NCI-H526 treated with DMSO at 0.1 percent for 48 hours (cell line): ENCODE measurements at places on chromosomes 6 and 20.

- DNase-seq = no peak
Observed at GRCh38 chr6:121612927-121613326, 177.5 kb downstream of the GJA1 start.

GRCh38 chr20:20436689-20437088, 68.8 kb downstream of the INSM1 start:
- no peak for DNase-seq

DNA sequence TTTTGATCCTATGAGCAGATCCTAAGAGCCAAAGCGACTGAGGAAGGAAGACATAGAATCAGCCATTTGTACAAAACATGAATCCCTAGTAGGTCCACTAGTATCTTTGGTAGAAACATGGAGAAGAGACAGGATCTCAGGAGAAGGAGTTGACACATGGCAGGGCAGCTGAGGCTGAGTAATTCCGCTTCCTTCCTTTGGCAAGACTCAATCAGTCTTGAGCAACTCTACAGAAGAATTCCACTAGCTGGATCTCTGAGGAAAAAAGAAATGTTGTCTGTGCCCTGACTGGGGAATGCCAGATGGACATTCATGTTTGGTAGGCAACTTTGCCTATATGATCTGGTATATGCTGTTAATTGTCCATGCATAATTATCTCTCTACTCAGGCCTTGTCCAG, 35.3 kb downstream of the ESR1 start:
- no peak for DNase-seq

DNA sequence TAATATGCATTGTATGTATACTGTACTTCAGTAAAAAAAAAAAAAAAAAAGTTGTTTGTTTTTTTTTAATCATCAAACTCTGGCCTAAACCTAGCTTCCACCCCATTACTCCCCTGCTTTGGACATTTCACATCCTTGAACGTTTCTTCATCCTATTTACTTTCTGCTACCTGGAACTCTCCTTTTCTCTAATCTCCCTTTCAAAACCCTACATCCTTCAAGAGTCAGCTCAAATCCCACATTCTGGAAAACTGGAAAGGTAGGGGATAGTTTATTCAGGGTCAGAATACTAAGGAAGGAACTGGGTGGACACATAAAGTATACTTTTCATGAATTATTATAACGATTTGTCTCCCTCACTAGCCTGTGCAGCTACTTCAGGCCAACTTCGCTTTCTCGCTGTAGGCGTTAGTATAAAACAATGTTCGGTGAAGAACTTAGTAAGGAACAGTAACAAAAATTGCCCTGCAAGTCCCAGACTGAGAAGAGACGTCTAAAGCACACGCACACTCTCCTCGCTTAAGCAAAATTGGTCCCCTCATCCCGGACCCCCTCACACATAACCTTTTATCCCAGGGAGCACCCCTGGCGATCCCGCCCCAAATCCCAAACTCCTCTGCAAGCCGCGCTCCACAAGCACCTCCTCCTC, 775 bp downstream of the PIGU start:
- no peak for DNase-seq

DNA sequence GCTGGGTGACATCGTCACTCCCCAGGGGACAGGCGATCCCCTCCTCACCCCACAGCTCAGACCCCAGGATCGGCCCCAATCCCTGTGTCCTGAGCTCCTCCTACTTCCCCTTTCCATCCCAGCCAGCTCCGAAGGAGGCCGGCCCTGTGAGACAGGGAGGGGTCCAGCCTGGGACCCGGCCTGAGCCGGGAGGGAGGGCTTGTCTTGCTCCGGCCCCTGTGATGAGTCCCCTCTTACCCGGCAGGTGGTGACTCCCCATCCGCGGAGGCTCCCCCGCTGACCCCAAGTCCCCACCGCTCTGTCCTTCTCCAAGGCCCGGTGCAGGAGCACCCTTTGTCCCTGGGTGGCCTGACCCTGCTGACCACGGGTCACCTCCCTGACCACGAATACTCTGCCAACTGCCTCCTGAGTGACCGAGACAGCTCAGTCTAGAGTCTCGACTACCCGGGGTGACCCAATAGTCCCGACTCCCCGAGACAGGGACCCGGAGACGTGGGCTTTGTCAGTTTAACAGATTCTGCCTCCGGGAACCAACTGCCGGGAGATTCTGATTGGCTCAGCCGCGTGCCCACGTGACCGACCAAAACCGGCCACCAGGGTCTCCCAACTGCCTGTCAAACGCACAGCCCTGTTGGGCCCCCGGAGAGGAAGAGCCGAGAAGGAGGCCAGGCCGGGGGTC, 187.4 kb upstream of the PROKR2 start:
- DNase-seq = no peak

DNA sequence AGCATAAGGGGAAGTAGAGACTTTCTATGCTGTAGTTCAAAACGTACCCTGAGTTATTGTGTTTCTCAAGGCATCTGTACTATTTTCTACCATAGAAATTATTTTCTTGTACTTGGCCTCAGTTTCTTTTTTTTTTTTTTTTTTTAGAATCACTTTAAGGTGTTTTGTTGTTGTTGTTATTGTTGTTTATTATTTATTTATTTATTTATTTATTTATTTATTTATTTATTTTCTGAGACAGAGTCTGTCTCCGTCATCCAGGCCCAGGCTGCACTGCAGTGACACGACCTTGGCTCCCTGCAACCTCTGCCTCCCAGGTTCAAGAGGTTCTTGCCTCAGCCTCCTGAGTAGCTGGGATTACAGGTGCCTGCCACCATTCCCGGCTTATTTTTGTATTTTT, 179.1 kb downstream of the GRIK2 start:
- DNase-seq = no peak

DNA sequence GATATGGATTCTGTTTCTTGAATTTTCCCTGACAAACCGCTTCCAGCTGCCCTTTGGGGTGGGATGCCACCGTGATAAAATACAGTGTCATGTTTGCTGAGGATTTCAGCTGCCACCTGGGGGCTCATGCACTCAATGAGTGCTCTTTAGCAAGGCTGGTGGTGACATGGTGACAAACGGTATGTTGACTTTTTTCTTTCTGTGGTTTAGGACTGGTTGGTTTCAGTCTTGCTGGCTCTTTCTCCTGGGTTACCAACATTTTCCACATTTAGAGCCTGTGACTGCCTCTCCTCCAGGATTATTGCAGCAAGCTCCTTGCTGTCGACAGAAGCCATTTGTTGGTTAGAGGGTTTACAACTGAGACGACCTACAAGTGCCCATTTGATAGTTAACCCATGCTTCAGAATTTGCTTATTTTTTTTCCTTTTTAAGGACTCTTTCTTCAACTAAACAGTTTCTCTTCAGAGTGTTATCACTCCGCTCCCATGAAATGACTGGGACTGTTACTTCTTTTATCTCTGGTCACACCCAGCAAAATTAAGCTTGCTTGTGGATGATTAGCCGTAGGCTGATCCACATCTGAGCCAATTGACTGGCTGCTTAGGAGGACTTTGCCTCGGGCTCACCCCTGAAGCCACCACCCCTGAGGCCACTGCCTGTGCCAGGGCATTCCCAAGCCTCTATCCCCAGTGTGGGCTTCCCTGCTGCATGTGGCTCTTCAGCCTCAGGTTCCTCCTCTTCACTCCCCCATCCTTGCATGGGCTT, 48.4 kb upstream of the CDYL start:
- no peak for DNase-seq

DNA sequence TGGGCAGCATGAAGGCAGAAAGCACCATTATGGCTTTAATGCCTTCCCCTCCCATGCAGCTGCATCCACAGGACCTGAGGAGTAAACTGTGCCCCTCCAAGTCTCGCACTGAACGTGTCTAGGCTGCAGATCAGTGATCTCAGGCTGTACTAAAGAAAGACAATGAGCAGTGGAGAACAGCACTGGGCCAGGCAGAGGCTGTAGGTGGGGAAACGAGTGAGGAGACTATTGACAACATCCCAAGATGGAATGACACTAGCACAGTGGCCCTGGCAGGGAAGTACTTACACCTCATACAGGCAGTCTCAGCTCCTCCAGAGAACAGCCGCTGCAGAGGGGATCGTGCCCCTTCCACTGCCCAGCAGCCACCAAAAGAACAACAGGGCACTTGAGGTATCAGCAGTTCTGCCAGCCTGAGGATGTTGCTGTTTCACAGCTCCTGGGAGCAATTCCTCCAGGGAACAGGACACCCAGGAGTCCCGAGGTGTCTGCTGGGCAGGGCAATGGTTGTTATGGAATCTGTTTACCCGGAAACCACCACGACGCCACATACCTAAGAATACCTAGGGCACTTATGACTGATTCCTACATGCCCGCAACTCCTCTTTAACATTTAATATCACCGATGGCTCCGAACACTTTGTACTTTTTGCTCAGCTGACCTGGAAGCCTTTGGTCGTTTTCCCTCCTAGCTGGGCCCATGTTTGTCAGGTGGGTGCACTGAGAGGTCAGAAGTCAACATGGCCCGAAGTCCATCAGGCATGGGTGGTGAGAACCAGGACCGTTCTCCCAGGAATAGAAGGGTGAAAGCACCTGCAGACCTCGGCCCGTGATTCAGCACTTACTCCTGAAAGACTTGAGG, 79.1 kb downstream of the SLC22A23 start:
- DNase-seq = no peak

GRCh38 chr6:169648617-169649016, 53.2 kb downstream of the WDR27 start:
- DNase-seq = no peak

- no peak for DNase-seq
Observed at GRCh38 chr6:162029873-162030576, 697.5 kb downstream of the PRKN start.

DNA sequence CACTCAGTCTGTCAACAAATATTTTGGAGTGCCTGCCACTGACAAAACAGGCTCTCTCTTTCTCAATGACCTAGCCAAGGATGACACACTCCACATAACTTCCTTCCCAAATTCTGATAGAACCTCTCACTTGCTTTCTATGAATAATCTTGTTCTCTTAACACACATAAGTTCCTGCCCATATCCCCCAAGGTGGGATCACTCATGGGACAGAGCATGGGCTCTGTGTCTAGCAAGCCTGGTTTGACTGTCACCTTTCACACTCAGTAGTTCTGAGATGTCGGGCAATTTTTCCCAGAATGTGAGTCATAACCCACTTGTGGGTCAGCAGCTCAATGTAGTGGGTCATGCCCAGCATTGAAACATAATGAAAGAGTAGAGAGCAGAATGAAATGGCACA, 78.1 kb downstream of the LRFN2 start:
- no peak for DNase-seq

GRCh38 chr20:904039-904545, 12.0 kb downstream of the ANGPT4 start:
- no peak for DNase-seq

- DNase-seq = no peak
Observed at GRCh38 chr6:25173951-25174474, 105.2 kb upstream of the CARMIL1 start.

DNA sequence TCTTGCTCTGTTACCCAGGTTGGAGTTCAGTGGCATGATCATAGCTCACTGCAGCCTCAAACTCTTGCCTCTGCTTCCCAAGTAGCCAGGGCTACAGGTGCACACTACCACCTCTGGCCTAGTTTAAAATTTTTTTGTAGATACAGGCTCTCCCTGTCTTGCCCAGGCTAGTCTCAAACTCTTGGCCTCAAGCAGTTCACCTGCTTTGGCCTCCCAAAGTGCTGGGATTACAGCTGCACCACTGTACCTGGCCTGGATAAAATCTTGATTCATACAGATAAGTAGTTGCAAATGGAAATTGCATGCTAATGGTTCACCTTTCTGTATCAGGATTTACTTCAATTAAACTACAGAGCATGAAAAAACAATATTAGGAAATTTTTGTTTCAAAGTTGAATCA, 4.2 kb downstream of the CD2AP start:
- DNase-seq = no peak

DNA sequence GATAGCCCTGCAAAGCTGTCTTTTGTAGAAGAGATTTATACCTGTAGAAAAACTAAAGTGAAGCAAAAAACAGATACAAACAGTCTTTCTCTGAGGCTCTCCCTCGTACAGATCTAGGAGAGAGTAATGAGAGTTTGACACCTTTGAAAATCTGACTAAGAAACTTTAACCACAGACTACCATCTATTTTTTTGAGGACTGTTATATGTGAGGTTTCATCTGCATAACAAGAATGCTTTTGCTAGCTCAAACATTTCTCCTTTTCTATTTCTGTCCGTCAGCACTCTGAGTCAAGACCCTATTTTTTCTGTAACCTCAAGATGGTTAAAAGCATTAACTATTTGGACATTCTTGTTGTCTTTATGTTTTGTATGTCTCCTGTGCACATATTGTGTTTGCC, 193.0 kb downstream of the BTBD3 start:
- no peak for DNase-seq

DNA sequence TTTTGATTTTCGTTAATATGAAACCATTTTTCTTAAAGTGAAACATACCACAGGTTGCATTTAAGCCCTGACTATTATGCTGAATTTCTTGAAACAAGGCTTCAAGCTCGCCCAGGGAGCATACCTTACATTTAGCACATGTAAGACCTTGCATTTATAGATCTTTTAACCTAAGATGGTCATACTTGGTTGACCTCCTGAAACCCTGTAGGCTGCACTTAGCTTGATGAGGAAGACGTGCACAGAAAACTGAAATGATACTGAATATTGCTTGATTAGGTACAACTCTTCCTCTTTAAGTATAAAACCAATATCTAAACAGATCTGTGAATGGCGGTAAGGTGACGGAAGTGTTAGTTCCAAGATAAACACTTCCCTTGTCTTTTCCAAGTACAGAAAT, 82.2 kb downstream of the CTNNBL1 start:
- no peak for DNase-seq

GRCh38 chr20:572727-573126, 29.1 kb upstream of the CSNK2A1 start:
- DNase-seq = no peak

GRCh38 chr6:137315081-137315480, 95.9 kb upstream of the IFNGR1 start:
- DNase-seq = no peak

DNA sequence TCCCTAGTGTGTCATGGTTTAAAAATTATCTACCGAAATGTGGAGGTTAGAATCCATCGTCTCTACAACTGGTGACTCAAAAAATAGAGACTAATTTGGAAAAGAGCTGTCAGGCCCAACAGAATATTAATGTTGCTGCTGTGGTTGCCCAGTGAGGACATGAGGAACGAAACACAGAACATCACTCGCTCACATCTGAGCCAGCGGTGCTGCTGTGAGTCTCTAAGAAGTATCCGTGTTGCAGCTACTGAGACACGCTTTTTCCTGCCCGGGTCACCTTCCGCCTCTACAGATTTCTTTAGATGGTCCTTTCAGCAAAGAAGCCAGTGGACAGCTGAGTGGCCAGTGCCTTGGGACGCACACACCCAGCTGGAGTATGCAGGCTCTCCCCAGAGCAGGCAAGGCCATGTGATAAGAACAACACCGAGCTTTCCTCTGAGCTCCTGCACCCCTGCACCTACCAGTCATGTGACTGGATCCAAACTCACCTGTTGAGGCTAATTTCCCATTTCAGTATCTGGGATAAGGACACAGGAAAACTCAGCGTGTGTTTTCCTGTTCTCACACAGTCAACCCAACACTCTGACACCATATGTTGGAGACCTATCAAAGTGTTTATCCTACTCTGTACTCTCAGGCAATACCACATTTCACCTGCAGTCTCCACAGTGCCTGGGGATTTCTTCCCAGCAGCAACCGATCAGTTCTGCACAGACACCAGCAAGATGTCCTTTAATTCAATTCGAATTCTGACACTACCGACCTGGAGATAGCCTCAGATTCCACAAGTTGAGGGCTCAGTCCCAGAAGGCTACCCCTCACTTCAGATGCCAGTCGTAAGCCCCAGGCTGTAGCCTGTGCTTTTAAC, 119.0 kb upstream of the RPS6KA2 start:
- no peak for DNase-seq

GRCh38 chr20:47181056-47181862, 175.2 kb downstream of the ZMYND8 start:
- no peak for DNase-seq

GRCh38 chr6:4553387-4553786, 222.8 kb upstream of the CDYL start:
- DNase-seq = no peak
